NCI-H1092 treated with DMSO at 0.1 percent for 48 hours (cell line): ENCODE measurements at places on chromosomes 2 and 18.

GRCh38 chr2:141381946-141382345, 748.9 kb downstream of the LRP1B start:
- no peak for DNase-seq

DNA sequence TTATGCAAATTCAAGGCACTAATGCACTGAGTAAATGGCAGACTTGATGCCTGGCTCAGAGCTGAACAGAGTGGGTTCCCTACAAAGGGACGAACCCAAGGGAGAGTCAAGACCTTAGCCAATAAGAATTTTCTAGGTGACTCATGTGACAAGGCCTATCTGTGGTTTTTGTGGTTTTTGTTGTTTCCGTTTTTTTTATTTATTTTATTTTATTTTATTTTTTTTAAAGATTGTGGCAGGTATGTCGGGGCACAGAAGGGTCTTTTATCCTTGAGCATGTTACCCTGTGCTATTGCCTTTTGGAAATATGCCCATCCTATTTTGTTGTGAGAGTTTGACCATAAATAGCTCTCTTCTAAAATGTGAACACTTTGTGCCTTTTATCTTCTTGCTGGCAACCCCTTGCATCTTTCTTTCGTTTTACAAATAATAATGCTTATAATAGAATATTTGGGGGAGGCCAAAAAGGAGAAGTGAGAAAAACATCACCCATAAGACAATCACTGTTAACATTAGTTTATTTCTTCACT, 113.4 kb upstream of the AQP4 start:
- DNase-seq: no peak

DNA sequence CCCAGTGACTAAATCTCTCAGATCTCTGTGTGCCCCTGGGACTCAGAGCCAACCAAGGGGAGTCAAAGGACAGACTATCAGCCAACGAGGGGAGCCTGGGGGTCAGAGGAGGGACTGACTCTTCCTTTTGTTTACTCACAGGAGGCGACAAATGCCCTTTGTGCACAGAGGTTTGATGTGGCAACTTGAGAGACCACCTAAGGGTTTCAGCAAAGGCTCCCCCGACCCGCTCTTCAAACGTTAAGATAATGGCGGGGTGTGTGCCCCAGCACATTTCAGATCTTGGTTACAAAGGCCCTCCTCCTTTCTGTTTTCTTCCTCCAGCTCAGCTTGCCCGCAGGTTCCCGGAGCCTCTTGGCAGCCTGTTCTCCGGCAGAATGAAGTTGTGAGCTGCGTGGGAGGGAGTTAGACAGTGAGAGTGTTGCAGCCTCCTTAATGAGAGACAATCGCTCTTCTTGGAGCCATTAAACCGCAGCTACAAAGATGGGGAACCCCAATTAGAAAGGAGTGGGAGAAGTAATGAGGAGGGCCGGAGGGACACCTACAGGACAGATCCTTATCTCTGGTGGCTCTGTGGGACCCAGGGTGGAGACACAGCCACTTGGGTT, 76.2 kb downstream of the KIAA2012 start:
- DNase-seq: no peak

DNA sequence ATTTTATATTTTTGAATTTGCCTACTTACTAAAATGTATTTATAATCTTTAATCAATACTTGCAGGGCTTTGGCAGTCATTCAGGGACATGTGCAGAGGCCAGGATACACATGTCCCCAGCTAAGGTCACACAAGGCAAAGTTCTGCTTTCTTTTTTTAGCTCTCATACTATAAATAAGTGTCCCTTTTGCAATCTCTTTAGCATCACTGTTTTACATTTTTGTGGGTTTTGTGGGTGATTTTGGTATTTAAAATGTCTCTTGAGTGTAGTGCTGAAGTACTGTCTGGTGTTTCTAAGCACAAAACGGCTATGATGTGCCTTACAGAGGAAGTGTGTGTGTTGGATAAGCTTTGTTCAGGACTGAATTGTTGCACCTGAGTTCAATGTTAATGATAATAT, 309.0 kb upstream of the GULP1 start:
- no peak for DNase-seq

- DNase-seq: no peak
Observed at GRCh38 chr2:29700560-29700959, 220.8 kb downstream of the ALK start.

DNA sequence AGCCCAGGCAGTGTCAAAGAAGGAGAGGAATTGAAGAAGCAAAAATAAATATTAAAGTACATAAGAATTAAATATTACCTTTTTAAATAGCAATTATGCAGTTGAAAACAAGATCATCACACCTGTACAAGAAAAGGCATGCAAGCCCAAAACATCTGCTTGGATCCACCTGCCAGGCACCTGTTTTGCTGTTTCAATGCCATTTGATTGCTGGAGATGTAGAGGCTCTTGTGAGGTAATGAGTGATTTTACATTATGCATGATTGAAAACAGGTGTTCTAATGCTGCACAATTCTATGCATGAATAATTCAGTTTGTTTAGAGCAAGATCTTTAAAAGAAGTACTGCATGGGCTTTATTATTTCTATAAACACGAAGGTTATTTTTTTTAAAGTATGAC, 700.6 kb upstream of the ZEB2 start:
- peak; percentile 6 for DNase-seq

DNA sequence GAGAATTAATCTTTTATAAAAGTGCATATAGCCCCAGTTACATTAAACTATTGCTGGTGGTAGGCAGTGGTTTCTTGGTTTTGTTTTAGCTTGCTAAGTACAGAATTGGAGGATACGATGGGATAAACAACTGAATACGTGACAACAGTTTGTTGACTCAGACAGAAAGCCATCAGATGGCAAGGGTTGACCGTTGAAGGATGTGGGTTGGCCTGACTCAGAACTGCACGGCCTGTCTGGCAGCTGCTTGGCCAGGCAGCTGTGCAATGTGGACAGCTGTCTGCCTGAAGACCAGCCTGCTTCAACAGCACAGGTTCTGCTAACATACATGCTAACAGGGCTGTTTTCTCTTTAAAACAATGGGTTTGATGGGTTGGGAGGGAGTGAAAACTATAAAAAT, 46.6 kb downstream of the PRKRA start:
- DNase-seq: no peak

- no peak for DNase-seq
Observed at GRCh38 chr2:230879271-230879882, 14.6 kb downstream of the ITM2C start.

DNA sequence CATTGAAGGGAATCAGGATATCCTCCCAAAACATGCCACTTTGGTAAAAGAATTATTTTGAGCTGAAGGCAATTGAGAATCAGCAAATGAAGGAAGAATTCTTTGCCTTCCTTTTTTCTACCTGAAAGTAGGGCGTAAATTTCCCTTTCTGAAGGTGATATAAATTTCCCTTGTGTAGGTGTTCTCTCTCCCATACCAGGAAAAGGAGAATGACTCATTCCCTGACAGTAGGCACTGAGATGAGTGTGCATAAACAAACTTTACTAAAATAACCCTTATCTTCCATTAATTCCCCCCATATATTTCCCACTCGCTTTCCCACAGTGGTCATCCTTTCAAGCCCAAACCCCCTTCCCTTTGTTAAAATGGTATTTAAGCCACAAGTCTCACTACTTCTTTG, 1339.0 kb downstream of the LRP1B start:
- DNase-seq: no peak

GRCh38 chr2:9089831-9090230, 86.3 kb upstream of the MBOAT2 start:
- no peak for DNase-seq

GRCh38 chr18:50315100-50315871, 27.8 kb upstream of the CXXC1 start:
- no peak for DNase-seq

DNA sequence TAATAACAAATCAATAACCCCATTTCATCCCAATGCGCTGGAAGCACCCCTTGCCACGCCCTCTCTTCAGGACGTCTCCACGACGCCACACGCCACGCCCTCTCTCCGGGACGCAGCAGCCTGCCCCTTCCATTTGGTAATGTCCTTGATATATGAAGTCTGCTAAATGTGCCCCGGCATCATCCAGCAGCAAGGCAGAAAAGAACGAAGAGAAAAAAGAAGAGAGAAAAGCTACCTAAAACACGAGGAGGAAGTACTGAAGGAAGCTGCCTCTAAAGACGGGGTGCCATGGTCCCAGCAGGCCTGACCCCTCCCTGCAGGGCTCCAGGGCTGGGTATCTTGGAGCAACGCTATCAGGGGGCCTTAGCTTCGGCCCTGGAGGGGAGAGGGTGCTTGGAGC, 41.8 kb downstream of the CNGA3 start:
- no peak for DNase-seq

DNA sequence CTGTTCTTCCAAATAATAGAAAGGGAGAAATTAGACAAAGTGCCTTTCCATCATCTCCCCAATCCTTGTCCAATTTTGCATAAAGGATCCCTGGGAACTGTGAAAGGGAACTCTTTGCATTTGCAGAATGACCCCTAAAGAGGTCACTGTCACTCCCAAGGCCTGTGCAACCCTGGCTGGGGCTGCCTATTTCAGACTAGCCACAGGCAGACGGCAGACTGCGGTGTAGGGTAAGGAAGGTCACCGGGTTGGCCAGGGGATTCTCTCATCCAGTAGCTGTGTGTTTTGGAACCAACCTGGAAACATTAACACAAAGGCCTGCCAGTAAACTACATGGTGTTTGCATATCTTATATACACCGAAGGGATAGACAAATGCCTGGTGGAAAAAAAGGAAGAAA, 818.7 kb downstream of the BCL11A start:
- DNase-seq: peak; percentile 77

DNA sequence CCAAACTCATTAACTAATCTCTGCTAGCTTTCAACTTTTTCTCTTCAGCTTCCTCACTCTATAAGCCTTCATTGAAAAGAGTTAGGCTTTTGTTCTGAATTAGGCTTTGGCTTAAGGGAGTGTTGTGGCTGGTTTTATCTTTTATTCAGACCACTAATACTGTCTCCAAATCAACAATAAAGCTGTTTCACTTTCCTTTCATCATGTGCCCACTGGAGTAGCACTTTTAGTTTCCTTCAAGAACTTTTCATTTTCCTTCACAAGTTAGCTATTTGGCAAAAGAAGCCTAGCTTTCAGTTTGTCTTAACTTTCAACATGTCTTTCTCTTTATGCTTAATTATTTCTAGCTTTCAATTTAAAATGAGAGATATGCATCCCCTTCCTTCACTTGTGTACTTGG, 271.7 kb upstream of the FSIP2 start:
- DNase-seq: no peak

DNA sequence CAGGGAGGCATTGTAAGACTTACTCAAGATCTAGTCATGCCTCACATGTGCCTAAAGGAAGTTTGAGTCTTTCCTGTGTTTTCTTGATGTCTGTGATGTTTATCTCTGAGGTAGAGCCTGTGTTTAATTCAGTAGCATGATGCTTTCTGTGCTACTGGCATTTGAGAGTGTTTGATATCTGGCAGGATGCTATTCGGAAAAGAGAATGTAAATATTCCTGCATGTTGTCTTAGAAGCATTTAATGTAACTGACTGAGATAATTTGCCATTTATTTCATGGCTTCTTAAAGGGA, 58.8 kb downstream of the GREB1L start:
- no peak for DNase-seq

DNA sequence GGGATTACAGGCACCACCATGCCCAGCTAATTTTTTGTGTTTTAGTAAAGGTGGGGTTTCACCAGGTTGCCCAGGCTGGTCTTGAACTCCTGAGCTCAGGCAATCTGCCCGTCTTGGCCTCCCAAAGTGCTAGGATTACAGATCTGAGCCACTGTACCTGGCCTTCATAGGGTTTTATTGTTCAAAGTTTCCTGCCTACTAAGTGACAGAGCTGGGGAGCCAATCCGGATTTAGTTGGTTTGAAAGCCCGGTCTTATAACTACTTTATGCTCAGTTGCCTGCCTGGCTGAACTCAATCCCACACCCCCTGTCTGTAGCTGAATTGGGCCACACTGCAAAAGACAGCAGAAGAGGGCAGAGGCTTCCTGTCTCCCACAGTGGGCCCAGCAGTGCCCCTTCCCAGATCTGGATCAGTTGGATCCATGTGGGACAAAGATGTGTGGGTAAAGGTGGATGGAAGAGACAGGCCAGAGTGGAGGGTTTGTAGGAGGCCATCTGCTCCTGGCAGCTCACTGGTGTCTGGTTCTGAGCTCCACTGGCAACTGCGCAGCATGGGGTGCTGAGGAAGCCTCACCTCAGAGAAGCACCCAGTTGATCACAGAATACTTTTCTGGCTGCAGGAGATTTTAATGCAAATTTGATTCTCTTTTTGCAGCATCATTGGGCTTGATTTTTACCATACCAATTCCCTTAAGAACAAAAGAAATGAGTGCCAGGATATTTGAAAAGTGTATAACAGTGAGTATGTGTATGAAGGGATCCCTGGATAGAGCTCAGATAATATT, 144.9 kb downstream of the DDX1 start:
- DNase-seq: no peak

DNA sequence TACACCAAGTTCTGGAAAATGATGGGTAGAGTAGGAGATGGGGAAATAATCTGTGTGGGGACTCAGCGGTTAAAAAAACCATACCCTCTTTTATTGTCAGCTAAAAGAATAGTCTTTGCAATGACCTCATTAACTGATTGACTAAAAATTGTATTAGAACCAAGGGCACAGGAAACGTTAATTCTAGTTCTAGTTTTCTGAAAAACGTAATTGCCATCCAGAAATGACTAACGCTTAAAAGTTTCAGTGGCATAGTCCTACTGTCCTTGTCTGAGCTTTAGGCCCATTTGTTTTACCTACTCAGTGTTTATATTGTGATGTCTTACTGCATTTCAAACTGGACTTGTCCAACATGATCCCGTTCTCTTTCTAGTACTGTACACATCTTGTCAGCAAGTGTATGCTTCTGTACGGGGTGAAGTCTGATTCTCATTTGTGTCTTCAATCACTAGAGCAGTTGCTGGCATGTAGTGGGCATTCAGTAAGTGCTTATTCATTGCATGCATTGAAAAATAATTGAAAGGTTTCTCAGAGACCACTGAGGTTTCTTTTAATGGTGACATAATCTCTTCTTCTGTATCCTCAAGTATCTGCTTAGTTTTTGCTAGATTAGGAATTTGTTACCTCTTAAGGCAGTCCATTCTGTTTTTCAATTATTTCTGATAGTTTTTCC, 81.5 kb downstream of the ZNF407 start:
- DNase-seq: no peak

GRCh38 chr2:191746346-191747169, 68.6 kb downstream of the NABP1 start:
- DNase-seq: no peak

- peak; percentile 47 for DNase-seq
Observed at GRCh38 chr2:84905181-84906107, at the start of gene TMSB10. TSS of gene TMSB10 (plus strand) at chr2:84905656.

DNA sequence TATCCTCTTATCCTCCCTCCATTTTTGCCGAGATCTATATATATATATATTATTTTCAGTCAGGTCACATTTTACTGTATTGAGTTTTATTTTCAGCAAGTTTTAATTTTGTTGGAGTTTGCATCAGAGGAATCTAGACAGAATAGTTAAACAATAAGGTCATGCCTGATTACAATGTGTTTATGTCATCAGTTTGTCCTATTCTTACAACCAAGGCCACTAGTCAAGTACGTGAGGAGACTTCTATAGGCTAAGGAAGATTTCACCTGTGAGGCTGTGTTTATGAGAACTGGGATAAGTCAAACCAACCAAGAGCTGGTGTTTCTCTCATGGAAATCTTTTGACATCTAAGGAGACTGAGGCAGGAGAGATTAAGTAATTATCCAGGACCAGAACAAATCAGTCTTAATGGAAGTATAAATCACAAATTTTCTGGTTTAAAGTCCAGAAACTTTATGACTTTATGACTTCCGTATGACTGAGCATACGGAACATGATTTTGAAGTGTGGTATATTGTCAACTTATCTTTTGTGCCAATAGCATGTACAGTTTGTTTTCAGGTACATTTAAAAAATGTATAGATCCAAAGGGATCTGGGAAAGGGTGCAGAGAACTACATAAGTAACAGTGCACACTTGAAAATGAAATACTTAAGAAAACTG, 100.0 kb upstream of the DTNA start:
- DNase-seq: no peak
